Fibroblast of the aortic adventitia (primary cell): ENCODE measurements at places on chromosomes 2 and 18.

DNA sequence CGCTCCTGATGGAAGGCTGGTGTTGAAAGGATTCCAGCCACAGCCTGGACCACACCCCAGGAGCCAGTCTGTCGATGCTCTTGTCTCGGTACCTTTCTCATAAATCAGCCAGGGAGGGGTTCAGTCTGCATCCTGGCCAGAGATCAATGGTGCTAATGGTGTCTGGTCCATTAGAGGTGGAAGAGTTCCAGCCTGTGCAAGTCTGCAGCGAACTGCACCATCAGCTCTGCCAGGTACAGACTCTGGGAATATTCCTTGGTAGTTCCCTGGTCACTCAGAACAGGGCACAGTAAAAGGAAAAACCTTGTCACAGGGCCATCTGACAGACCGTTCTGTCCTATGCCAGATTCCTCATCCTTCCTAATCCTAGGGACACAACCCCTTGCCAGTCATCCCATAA lies 164.3 kb downstream of the MTCL1 start:
- no peak for DNase-seq

DNA sequence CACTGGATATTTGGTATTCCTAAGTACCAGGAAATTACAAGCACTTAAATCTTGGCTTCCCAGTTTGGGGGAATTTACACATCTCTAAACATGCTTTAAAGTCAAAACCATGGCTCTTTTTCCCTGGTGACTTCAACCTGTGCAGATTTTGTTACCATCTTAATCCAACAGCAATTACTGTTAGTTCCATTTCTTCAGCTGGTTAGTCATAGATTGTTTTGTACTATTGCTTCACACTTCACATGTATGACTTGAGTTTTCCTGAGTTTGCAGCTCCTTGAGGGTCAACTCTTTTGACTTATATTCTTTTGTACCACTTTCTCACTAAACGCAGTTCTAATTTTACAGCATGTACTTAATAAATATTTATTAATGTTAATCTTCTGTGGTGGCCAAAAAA lies 203.4 kb upstream of the RND3 start:
- DNase-seq = peak; percentile 43

- DNase-seq = no peak
These were observed 198.6 kb downstream of the LRP1B start for GRCh38 chr2:141932261-141932660.

- no peak for DNase-seq
These were observed 1656.7 kb upstream of the NXPH2 start for GRCh38 chr2:140436936-140437335.

DNA sequence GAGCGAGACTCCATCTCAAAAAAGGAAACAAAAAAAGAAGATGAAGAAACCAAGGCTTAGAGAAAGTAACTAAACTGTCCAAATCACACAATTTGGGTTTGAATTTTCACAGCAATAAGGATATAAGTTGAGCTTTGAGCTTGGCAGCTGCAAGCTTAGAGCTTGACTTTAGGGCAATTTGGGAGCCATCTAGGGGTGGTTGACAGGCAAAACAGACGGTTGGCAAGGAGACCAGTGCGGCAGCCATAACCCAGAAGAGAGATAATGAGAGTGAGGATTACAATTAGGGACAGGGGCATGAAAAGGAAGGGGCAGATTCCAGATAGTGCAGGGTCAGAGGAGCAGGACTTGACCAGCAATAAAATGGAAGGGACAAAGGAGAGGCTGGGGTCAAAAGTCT lies 382.2 kb upstream of the HNRNPA3 start:
- no peak for DNase-seq

DNA sequence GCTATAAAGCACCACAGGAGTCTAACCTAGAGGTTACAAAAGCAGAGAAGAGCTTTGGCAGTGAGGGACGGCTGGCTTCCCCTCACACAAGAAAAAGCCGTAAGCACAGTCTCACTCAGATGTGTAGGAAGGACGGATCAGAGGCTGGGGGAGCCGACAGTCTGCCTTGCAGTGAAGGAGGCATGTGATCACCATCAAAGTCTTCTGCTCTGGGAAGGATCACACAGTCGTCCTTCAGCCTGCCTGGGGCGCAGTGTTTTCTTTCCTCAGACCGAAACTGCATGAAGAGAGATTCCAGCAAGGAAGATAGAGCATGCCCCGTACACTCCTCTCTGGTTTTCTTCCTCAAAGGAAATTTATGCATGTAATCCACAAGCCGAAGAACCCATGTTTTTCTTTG lies 24.1 kb downstream of the GATA6 start:
- DNase-seq = peak; percentile 70

DNA sequence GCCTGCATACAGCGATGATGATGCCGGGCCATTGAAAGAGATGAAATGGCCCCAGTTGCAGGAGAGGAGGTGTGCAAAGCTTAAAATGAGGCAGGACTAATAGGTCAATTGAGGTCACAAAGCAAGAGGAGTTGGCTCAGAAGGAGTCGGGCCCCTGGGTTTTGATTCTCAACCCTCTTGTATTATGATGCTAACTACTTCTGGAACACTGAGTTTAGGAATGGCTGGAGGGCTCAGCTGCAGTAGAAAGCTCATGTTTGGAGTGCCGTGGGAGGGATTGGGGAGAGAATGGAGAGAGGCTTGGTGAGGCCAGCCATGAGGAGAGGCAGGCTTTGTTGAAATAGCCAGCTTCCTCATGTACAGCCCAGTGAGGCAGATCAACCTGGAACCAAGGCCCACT lies 4.8 kb downstream of the TNP1 start:
- DNase-seq = no peak

DNA sequence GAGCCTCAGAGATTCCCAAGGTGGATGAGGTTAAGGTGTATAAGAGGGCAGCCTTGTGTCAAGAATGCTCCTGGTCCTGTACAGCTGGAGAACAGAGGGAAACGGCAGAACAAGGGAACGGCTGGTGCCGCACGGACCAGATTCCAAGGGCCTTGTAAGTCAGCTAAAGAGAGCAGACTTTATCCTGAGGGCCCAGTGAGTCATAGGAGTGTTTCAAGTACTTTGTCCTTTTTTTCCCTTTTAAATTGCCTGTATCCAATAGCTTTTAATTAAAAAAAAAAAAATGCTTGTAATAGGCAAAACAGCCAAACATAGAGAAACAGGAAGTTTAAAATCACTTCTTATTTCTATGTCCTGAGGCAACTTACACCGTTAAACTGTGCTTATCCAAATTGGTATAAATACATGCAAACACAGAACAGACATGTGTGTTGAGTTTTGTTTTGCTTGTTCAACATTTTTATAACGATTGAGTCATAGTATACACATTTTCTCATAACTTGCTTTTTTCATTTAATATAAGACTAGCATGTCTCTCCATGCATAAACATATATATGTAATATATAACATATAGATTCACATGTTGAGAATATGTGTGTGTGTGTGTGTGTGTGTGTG lies 42.1 kb upstream of the EVA1A start:
- DNase-seq = peak; percentile 72

GRCh38 chr18:24019641-24020331 lies 5.2 kb downstream of the TTC39C start:
- no peak for DNase-seq

DNA sequence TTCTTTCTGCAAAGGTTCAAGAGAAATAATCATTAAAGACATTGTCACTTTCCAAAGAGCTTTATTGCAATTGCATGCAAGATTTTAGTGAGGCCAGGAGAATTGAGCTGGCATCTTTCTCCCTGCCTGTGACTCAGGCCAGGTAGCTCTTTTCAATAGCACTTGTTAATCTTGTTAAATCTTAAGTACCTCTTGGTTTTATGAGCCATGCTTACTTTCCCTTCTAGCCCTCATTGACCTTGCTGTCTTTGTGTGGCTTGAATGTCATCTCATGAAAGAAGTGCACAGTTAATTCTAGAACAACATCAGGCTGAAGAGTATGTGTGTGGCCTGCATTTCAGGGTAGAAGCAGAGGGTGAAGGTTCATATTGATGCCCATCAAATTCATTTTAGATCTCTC lies 14.8 kb upstream of the LGALSL start:
- DNase-seq = no peak

GRCh38 chr2:70767079-70767698 lies 811 bp downstream of the ADD2 start:
- no peak for DNase-seq

GRCh38 chr2:5710615-5711014 lies 18.4 kb downstream of the SOX11 start:
- no peak for DNase-seq

- DNase-seq = peak; percentile 35
These were observed 1262.9 kb downstream of the SUCLG1 start for GRCh38 chr2:83196225-83196624.

DNA sequence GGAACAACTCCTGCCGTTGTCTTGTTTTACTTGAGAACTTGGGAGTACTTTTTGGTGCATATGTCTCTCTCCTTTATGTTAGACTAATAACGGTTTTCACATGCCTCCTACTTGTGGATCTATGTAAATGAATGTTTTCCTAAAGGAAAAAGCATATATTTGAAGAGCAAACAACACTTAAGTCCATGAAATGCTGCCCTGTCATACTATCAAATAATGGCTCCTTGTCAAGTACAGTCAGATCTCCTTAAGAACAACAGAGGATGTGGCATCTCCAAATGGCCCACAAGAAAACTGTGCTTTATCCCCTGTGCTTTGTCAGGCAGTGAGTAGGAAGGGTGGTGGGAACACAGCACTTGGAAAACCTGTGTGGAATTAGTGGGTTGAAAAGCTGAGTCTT lies 198.2 kb downstream of the PTGR3 start:
- no peak for DNase-seq

DNA sequence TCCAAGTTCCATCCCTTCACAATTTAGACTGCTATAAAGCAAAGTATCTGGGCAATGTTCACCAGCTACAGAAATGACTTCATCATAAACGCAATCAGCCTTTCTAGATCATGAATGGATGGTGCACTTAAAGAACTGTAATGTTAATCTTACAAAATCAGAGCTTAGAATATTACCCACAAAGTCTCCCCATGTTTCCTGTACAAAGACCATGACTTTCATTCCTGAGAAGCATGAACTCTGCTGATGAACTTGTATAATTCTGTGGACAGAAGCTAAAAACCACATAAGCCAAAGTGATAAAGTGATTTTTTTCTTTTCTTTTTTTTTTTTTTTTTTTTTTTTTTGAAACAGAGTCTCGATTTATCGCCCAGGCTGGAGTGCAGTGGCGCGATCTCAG lies 53.3 kb downstream of the C1D start:
- DNase-seq = no peak

DNA sequence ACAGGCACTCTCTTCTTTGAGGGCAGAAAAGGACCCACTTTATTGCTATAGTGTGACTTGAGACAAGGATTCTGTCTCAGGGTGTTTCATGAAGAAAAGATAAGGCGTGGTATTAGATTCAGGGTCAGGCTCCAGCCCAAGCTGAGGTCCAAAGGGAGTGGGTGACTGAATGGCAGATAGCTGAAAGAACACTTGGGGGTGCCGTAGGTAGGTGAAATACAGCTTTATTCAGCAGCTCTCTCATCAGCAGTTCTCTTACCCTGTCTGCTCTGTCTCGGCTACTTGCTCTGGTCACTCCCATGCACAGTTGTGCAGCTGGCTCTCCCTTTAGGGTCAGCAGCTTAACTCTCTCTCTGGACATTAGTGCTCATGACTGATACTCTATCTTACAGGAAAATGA lies 379.9 kb downstream of the LPIN1 start:
- no peak for DNase-seq

DNA sequence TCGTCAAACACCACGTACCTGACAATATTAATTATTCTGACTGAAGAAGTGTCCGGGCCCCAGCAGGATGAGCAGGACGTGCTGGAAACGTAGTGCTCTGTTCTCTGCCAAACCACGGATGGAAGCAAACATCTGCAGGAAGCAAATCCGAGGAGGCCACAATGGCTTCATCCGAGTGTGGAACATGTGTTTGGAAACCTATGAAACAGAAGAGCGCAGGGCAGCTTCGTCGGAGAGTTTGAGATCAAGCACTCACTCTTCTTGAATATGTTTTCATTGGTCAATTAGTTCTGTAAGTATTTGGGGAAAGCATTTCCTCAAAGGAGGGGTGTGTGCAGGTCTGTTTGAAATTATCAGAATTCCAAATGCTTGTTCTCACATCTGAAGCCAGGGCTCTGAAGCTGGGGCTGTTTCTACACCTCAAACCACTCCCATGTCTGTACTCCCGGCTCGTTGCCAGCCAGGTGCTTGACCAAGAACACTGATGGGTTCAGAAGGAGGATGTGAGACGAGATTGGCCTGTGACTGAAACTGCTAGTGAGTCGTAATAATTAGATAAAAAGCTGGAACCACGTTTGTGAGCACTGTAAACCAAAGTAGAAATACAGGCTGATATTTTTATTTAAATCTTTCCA lies 356.6 kb upstream of the SALL3 start:
- DNase-seq = no peak

DNA sequence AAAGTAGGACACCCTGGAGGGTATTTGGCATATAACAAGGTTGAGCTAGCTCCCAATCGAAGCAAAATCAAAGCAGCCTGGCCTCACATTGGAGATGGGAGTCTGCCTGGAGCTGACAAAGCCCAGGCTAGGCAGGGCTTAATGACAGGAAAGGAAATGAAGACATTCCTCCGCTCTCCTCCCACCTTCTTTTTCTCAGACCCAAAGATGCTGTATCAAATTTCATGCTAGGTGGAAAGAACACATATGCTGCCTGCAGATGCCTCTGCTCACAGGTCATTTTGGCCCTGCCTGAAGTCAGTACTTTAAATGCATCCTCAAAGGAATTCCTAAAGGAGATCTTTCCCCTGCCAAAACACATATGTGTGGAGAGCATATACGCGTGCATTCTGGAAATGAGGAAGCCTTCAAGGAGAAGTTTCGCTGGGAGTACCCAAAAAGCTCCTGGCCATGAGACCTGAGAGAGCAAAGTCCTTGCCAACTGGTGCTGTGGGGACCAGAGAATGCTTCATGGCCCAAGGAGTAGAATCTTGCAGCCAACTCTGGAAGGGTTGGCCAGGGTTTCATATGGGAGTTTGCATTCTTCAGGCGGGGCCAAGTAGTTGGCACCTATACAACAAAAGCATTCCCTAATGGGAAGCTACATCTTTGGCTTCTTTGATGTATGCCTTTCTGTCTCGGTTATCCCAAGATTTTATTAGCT lies 88.0 kb downstream of the AQP4 start:
- peak; percentile 59 for DNase-seq

- DNase-seq = peak; percentile 85
These were observed 22.2 kb upstream of the CAB39 start for GRCh38 chr2:230690439-230690838.

DNA sequence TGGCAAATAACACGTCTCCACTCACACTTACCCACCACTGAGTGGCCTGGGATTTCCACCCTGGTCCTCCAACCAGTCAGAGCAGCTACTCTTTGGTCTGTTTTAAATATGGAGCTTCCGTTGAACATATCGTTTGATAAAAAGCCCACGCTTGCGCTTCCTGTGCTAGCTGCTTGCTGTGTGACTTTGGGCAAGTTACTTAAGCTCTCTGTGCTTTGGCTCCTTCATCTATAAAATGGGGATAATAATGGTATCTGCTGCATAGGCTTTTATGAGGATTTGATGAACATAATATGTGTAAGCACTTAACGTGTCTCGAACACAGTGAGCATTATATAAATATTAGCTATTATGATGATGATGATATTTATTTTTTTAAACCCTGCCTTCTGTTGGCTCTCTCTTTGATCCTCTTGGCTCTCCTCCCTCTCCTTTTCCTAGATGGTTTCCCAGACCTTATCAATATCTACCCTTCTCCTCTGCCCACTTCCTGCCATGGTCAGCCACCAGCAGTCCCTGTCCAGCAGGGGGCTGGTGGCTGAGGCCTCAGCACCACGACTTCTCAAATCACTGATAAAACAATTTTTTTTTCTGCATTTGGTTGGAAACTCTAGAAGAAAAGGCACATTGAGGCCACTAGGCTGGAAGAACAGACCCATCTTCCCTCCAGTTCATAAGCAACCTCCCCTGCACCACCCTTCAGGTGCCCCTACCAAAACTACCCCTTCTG lies 191.9 kb downstream of the LOXHD1 start:
- no peak for DNase-seq

- no peak for DNase-seq
These were observed 318.5 kb downstream of the GRB14 start for GRCh38 chr2:164302786-164303185.
